ENCODE measurements at places on chromosomes 12 and 14. TPM values are rescaled to one million over a fixed set of nuclear protein-coding genes. Genes with fewer than 3 reads are reported as not detected.
A peak's percentile ranks its signal among the peaks of the same experiment; 100 is the strongest.

- DNase-seq = no peak
Measured at GRCh38 chr14:94328196-94328595, 5.1 kb upstream of the SERPINA6 start.

DNA sequence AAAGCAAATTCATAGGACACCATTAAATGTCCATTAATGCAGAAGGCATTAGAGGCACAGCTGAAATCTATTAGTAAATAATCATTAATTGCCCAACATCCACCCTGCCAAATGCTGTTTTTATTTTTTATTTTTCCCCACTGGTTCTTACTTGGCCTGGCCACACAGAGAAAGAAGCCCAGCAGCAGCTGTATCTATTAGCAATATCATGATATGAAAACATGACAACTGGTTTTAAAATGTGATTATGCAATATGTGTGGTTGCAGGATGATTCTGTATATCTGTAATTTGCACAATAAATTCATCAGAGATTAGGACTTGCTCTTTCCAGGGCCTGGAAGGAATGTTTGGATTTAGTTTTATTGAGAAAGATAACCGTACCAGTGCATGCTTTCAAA is 44.9 kb downstream of the SIX6 start:
- DNase-seq = no peak

DNA sequence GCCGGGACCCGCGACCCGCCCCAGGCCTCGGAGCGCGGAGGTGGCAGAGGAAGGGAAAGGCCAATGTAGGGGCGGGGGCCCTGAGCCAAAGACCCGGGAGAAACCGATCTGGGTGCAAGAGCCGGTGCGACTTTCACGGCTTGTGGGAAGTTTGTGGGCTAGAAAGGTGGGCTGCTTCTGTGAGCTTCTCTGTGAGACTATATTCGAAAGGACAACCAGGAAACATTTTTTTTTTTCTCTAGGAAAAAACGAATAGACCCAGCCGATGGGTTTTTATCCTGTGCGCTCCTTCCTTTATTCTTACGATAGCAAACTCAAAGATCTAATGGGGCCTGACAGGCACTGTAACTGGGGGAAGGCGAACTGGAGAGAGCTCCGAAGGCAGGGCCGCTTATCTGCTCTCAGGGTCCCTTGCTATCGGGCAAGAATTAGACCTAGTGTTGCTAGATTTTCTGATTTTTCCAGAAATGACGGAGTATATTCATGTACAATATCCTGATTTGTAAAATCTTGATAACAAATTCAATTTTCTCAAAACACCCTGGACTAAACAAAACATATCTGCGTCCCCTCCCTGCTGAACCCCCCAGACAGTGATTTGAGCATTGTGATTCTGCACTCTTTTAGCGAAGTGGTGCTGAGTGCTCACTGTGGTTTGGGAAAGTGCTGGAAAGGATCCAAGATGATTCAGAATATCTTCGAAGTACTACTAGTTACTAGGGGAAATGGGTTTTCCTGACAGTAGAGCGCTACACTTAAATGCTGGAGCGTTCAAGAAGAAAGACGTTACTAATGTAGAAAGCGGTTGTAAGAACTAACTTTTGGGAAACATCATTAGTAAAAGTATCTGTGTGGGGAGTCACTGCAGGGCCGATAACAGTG is 563 bp upstream of the STXBP6 start:
- DNase-seq = no peak

- peak; percentile 92 for DNase-seq
Measured at GRCh38 chr14:70655110-70655826, 13.6 kb downstream of the TTC9 start.

DNA sequence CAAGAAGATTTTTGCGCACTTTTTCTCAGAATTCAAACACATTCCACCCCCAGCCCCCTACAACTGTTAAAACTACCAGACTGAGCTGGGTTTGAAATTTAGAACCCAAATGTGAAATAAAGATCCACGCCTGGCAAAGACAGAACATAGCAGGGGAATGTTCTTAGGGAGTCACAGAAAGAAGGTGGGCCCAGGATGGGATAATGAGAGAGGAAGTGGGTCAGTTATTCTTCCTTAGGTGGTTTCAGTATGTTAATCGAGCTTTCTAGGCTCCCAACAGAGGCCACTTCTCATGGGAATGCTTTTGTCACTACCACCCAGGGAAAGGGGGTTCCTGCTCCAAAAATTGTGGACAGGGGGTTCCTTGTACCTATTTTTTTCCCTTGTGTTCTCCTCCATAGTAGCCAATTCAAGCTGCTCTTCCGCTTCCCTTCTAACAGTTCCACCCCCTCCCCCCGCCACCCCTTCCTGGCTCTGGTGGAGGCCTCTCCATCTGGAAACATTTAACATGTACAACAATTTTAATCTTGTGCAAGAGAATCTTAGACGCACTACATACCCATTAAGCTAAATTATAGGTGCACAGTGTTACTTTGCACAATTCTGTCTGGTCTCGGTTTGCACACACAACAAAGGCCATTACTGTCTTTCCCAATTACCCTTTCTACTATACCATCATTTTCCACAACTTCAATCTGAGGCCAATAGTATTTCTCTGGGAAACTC is 218.1 kb downstream of the MON2 start:
- no peak for DNase-seq

- DNase-seq = no peak
Measured at GRCh38 chr12:15528666-15529065, 206.4 kb downstream of the PTPRO start.

The ART4 gene
- total RNA-seq = not detected

- no peak for DNase-seq
Measured at GRCh38 chr12:87804386-87804785, 224.8 kb downstream of the C12orf50 start.

The IL22 gene
- total RNA-seq = not detected

DNA sequence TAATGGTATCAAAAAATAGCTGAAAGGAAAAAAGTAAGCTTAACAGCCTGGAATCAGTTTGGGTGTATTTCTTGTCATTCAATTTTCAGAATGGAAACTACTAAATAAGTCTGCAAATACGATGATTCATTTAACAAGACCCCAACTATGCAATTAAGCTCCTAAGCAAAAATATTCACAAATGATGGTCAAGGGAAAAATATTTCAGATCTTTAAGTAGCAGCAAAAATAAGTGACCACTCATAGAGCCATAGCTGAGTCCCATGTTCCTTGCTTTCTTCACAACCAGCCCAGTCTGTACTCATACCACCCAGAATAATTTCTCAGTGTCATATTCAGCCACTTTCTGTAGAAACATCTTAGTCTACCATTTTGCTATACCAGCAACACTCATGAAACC is 185.4 kb downstream of the PPM1H start:
- DNase-seq = no peak

GRCh38 chr12:50642761-50643160 is 121.1 kb upstream of the ATF1 start:
- DNase-seq = no peak

DNA sequence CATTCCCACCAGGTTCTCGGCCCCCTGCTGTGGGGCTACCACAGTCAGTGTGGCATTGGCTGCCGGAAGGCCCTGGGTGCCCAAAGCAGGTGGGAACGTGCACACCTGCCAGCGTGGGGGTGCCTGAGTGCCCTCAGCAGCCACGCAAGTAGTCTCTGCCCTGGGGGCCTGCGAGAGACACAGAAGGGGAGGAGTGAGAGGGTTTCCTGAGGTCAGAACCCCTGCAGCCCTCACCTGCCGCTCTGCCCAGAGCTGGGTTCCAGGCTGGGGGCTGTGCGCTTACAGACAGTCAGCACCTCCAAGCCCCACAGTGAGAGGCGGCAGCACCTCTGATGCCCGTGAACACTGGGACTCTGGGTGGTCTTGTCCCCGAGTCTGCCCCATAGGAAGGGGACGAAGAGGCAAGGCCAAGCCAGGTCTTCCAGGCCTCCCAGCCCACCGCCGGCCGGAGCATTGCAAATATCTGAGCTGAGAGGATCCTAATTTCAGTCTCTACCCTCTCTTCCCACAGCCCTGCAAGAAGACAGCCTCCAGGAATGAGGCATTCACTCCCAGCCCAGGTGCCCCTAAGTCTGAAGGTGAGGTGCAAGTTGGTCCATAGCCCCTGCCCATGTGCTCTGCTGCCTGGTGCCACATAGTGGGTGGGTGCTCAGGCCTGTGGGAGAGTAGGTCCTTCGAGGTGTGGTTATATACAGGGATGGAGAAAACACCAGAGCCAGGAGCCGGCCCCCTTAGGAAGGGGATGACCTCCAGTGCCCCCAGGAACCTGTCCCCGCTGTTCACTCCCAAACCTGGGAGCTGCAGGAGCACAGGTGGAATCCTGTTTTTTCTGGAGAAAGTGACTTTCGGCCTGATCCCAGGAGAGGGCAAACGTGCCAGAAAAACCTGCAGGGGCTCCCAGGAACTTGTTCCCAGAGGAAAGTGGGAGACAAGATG is 291.1 kb upstream of the RTL1 start:
- no peak for DNase-seq

- DNase-seq = no peak
Measured at GRCh38 chr14:67505254-67505653, 16.7 kb upstream of the TMEM229B start.

GRCh38 chr12:50557421-50557820 is 52.6 kb downstream of the DIP2B start:
- DNase-seq = no peak

The RECQL gene
- 89.8 TPM for total RNA-seq

The P2RX4 gene
- 18.0 TPM for total RNA-seq

GRCh38 chr12:51850965-51851299 is 2.4 kb upstream of the FIGNL2 start:
- DNase-seq = no peak

DNA sequence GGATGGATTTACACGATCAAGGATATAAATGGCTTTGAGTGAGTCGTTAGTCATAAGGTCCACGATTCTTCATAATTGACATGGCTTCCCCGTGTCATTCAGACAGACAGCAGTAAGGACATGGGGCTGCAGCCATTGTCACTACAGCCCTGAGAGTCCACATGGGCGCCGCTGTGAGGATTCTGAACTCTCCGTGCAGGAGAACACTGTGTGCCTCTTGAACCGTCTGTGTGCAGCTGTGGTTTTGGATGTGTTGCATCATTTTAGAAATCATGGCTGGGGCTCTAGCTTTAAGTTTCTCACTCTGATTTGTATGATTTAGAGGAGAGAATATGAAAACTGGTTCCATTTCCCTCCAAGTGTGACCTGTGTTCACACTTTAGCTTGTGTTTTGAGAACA is 47.2 kb downstream of the NPAS3 start:
- DNase-seq = no peak

The UNC79 gene
- 0.02 TPM for total RNA-seq

The OR4Q3 gene
- not detected for total RNA-seq

- no peak for DNase-seq
Measured at GRCh38 chr14:104291123-104292000, 153.0 kb downstream of the KIF26A start.

- no peak for DNase-seq
Measured at GRCh38 chr14:68655911-68656316, 137.0 kb downstream of the ZFP36L1 start.

GRCh38 chr12:20460956-20461355 is 92.6 kb downstream of the PDE3A start:
- no peak for DNase-seq

DNA sequence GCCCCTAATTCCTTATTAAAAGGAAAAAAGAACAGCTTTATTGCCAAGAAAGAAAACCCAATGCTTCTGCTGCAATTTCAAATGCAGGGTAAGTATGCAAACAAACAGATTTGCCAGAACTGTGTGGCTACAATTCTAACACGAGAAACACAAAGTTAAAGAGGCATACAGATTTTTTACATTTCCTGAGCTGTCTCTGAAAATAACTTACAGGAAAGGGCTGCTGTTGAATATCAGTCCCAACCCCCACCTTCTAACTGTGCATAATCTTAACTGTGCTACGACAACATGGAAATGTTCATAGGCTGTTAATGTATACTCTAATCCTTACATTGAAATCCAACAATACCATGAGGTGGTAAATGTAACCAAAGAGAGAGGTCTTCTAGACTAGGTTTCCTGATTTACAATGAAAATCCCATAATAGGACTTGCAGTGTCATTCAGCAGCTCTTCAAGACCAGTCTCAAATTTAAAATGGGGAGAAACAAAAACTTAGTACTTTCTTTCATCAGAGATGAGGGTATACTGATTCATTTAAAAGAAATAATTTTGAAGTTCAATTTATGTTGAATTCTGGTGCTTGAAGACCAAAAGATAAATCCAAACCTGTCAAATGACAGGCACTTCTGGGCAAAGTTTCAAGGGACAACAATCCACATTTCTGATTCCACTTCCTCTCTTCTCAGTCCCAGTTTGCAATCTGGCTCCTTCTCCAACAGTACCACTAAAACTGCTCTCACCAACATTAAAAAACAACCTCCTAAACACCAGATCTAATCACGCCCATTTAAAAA is 14.4 kb downstream of the FGD6 start:
- no peak for DNase-seq

The NOVA1 gene
- not detected for total RNA-seq

GRCh38 chr12:47068539-47068938 is 10.9 kb upstream of the PCED1B start:
- DNase-seq = no peak

The CCDC60 gene
- not detected for total RNA-seq

The MIA2 gene
- total RNA-seq = 20.9 TPM

The SYCP3 gene
- not detected for total RNA-seq

The MAP1LC3B2 gene
- total RNA-seq = 1.2 TPM

The HSPB8 gene
- not detected for total RNA-seq

The BLTP3B gene
- 27.0 TPM for total RNA-seq

DNA sequence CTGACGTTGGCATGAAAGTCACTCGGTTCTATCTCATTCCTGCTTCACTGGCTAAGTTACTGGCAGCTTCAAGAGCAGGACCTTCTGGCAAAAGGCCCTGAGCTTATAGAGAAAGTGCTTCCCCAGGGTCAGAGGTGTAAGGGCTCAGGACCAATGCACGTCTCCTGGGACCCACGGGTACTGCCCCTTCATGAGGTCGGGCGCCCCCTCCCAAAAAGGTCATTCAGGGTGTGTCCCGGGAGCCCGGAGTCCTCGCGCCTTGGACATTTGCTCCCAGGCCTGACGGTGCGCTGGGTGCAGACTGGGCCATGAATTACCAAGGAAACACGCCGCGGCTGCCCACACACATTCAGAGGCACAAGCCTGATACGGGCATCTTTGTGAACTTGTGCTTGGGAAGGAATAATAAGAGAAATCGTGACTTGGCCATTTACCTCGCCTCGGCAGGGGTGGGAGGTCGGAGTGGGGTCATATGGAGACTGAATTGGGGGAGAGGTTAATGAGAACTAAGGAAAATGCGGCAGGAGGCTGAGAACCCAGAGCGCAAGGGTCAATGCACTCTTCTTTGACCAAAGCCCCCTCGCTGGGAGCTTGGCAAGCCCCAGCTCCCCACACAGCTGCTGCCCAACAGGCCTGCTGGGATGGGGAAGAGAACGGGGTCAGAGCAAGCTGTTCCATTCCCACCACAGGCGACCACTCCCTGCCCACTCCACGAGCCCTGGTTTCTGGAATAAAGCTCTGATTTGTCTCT is 15.7 kb upstream of the SLC6A12 start:
- DNase-seq = no peak

- DNase-seq = no peak
Measured at GRCh38 chr14:100339766-100340422, 16.8 kb downstream of the SLC25A47 start.
